H9 (cell line): ENCODE measurements at places on chromosomes 13 and 19. TPM values are rescaled to one million over a fixed set of nuclear protein-coding genes. Genes with fewer than 3 reads are reported as not detected.

Gene DGKH
- total RNA-seq = 7.0 and 8.6 TPM in 2 replicates

Gene CPAMD8
- 12.0 and 12.6 TPM in 2 replicates for total RNA-seq

Gene TRPC4
- total RNA-seq = 18.9 and 19.0 TPM in 2 replicates

Gene RAB3A
- 6.8 and 8.5 TPM in 2 replicates for total RNA-seq

Gene CCNA1
- 2.4 and 2.7 TPM in 2 replicates for total RNA-seq

Gene SIGLEC6
- total RNA-seq = 0.31 TPM in 1 of 2 replicates, not detected in the other

Gene TEX29
- total RNA-seq = 0.33 TPM in 1 of 2 replicates, not detected in the other

Gene IFI30
- total RNA-seq = 23.6 and 28.0 TPM in 2 replicates

Gene MYPOP
- 9.0 and 9.5 TPM in 2 replicates for total RNA-seq

Gene LILRA5
- not detected in 2 replicates for total RNA-seq

Gene ATCAY
- total RNA-seq = 12.2 and 13.9 TPM in 2 replicates

Gene THSD8
- 45.8 and 48.1 TPM in 2 replicates for total RNA-seq

Gene CKM
- total RNA-seq = 0.13 TPM in 1 of 2 replicates, not detected in the other

Gene CALR3
- total RNA-seq = 0.44 and 0.53 TPM in 2 replicates

Gene HCST
- total RNA-seq = 0.68 and 1.8 TPM in 2 replicates

Gene CEACAM21
- total RNA-seq = not detected in 2 replicates

Gene TICAM1
- 0.48 and 0.57 TPM in 2 replicates for total RNA-seq

Gene CPT1C
- 66.4 and 74.6 TPM in 2 replicates for total RNA-seq

Gene ZNF625
- total RNA-seq = 28.1 and 30.7 TPM in 2 replicates

Gene MAP4K1
- 25.7 and 31.1 TPM in 2 replicates for total RNA-seq

Gene ZNF888
- total RNA-seq = 12.1 and 13.4 TPM in 2 replicates

Gene RDH13
- 21.1 and 21.5 TPM in 2 replicates for total RNA-seq

Gene PPP1R15A
- 17.2 and 17.5 TPM in 2 replicates for total RNA-seq

Gene ARL11
- 0.33 and 0.42 TPM in 2 replicates for total RNA-seq

Gene NBEA
- total RNA-seq = 16.3 and 17.3 TPM in 2 replicates

Gene UHRF1
- total RNA-seq = 106 and 111 TPM in 2 replicates

Gene ADGRE1
- not detected in 2 replicates for total RNA-seq

Gene NANOS3
- total RNA-seq = not detected in 2 replicates

Gene CGB2
- total RNA-seq = 0.55 and 0.77 TPM in 2 replicates
